Activated T-helper 1 cell treated with anti-CD3 and anti-CD28 coated beads, Interleukin-12 subunit alpha, Interleukin-12 subunit beta, Interleukin-2, Interleukin-4 antibody, amounts not matched to agents 30 ng/mL and 10 ng/mL and 1 ng/mL, durations not matched to agents 14 hours and 24 hours and 36 hours (primary cell): ENCODE measurements at places on chromosomes 13 and 19. TPM values are rescaled to one million over a fixed set of nuclear protein-coding genes. Genes with fewer than 3 reads are reported as not detected.

Gene HS6ST3
- total RNA-seq, result not detected in 2 replicates

Gene PRTN3
- not detected in 2 replicates for total RNA-seq

Gene RAB4B
- total RNA-seq, result 40.6 and 45.5 TPM in 2 replicates

Gene NTN5
- 0.44 and 0.54 TPM in 2 replicates for total RNA-seq

Gene SYNGR4
- total RNA-seq, result 0.61 TPM in 1 of 2 replicates, not detected in the other

Gene LILRB1
- total RNA-seq, result not detected in 2 replicates

Gene MEIS3
- total RNA-seq, result not detected in 2 replicates

Gene ICAM5
- total RNA-seq, result 1.9 TPM in 2 replicates

Gene CALR3
- total RNA-seq, result not detected in 2 replicates

Gene TMC4
- total RNA-seq, result 0.73 and 0.83 TPM in 2 replicates

Gene MEIOSIN
- total RNA-seq, result not detected in 2 replicates

Gene PRDX2
- total RNA-seq, result 277 and 280 TPM in 2 replicates

Gene RASIP1
- 0.44 and 0.88 TPM in 2 replicates for total RNA-seq

Gene ZNF441
- total RNA-seq, result 2.8 and 4.4 TPM in 2 replicates

Gene OVOL3
- total RNA-seq, result not detected in 2 replicates

Gene ZNF470
- total RNA-seq, result 1.2 and 2.4 TPM in 2 replicates

Gene C1QTNF9
- not detected in 2 replicates for total RNA-seq

Gene SSC5D
- 0.24 and 0.65 TPM in 2 replicates for total RNA-seq

Gene MUC16
- not detected in 2 replicates for total RNA-seq

Gene RNF113B
- not detected in 2 replicates for total RNA-seq

Gene SYNE4
- 1.7 and 1.8 TPM in 2 replicates for total RNA-seq

Gene LILRA2
- total RNA-seq, result not detected in 2 replicates

Gene JOSD2
- total RNA-seq, result 38.5 and 41.7 TPM in 2 replicates

Gene ACER1
- total RNA-seq, result 0.24 TPM in 1 of 2 replicates, not detected in the other

Gene VSTM1
- not detected in 2 replicates for total RNA-seq

Gene SOX1
- total RNA-seq, result not detected in 2 replicates

Gene KXD1
- 128 and 133 TPM in 2 replicates for total RNA-seq

Gene EXOC3L2
- total RNA-seq, result not detected in 2 replicates

Gene ZNF730
- total RNA-seq, result 0.21 and 0.32 TPM in 2 replicates

Gene KLF1
- 0.80 and 1.3 TPM in 2 replicates for total RNA-seq

Gene ZNF723
- not detected in 2 replicates for total RNA-seq

Gene PSG7
- total RNA-seq, result not detected in 2 replicates

Gene SIGLECL1
- total RNA-seq, result not detected in 2 replicates

Gene SBSN
- total RNA-seq, result not detected in 2 replicates

Gene SUGP2
- 114 and 128 TPM in 2 replicates for total RNA-seq

Gene PLVAP
- total RNA-seq, result 0.08 TPM in 1 of 2 replicates, not detected in the other

Gene FFAR1
- total RNA-seq, result 0.12 and 0.18 TPM in 2 replicates

Gene CRX
- total RNA-seq, result not detected in 2 replicates
